ENCODE measurements at places on chromosomes 1 and 21.

- DNase-seq: no peak
Observed at GRCh38 chr1:54045496-54045895, 7.5 kb downstream of the TMEM59 start.

GRCh38 chr21:42724226-42724920, 71.0 kb downstream of the PDE9A start:
- peak; percentile 93 for DNase-seq

GRCh38 chr21:15455819-15456462, 273.8 kb upstream of the USP25 start:
- no peak for DNase-seq

DNA sequence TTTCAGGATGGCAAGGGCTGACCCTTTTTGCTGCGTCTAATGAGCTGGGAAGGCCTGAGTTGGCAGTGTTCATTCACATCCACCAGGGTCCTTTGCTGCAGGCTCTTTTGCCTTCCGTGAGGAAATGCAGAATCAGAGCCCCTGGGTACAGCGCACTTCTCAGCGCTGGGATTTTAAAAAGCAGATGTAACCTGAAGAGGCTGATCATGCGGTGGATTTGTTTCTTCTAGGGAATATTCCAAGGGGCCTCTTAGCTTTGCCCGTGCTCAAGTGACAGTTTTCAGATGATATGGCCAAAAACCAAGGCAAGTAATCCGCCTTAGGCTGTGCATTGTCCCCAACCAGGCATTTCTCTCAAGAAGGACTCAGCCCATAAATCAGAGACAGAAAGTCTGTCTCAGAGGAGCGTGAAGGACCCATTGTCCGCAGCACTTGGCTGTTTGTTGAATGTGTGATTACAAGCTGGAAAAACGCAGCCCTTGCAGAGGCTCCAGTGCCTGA, 237.6 kb downstream of the PTPRC start:
- DNase-seq: peak; percentile 42

DNA sequence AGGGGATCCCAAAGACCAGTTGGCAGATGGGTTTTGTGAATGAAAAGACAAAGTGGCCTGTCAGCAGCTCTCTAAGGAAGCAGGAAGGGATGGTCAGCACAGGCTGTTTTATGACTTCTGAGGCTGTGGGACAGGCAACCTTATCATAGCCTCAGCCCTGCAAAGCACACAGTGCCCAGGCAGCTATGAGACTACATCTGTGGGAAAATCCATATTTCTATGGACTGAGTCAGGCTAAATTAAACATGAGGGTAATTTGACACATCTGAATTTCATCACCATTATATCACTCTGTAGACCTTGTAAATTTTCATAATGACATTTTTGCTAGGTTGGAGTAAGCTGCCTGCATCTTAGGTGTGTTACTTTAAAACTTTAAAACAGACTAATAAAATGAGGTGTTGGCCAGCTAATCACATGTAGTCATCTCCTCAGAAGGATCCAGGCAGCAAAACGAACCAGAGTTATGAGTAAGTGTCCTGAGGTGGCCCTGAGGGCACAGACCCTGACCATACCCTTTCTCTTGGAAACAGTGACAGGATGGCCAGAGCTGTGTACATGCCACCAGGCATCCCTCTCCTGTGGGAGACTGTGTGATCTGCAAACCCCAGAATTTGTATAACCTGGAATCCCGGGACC, 14.6 kb downstream of the NGF start:
- DNase-seq: peak; percentile 82

- peak; percentile 95 for DNase-seq
Observed at GRCh38 chr1:9280015-9280860, 12.5 kb upstream of the SPSB1 start.

GRCh38 chr1:86714561-86715244, 10.3 kb downstream of the SH3GLB1 start:
- DNase-seq: peak; percentile 48

DNA sequence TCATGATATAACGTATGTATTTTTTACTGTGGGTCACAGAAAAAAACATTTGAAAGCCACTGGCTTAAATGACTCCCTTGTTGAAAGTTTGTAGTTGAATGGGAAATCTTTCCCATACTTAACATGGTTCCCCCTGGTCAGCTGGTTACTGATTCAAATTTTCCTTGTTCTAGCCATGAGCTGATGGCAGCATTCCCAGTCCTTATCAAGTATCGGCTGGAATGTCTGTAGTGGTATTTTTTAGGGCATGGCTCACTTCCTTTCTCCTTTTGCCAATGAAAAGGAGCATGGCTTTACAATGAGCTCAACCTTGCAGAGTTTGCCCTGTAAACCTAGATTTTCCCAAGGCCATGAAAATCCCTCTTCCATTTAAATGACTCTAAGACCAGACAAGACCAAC, 55.7 kb downstream of the GIPC2 start:
- peak; percentile 98 for DNase-seq

GRCh38 chr1:116164604-116165368, 53.6 kb downstream of the MAB21L3 start:
- DNase-seq: no peak

DNA sequence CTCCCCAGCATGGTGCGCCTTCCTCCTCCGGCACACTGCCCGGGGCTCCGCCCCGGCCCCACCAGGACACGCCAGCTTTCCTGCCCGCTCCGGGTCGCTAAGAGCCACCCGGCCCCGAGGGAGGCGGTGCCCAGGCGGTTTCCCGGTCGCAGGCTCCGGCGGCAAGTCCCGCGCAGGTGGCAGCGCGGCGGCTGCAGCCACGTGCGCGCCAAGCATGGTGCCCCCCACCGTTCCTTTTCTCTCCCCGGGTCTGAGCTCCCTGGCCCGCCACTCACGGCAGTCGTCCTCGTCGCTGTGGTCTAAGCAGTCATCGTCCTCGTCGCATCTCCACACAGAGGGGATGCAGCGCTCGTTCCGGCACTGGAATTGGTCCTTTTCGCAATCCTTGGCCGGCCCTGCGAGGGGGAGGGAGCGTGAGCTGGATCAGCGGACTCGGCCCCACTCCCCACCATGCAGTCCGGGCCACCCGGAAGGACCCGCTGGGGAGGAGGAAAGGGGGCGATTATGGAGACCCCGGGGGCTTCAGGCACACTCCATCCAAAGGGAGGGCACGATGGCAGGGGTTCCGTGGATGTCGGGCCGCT, 1.2 kb downstream of the LRP8 start:
- DNase-seq: peak; percentile 54

DNA sequence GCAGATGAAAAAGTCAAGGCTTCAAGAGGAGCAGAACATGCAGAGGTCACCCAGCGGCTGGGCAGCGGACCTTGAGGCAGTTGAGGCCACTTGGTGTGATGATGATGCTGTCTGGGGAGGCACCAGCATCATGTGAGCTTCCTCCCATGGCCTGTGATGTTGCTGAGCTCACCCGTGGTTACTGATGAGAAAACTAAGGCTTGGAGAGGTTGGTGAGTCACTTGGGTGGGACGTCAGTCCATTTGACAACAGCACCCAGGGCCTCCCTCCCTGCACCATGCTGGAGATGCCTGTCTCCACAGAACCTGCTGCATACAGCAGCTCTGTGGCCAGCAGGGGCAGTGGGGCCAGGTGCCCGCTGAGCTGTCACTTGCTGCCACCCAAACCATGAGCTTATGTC, 146.8 kb downstream of the NPHP4 start:
- DNase-seq: no peak

DNA sequence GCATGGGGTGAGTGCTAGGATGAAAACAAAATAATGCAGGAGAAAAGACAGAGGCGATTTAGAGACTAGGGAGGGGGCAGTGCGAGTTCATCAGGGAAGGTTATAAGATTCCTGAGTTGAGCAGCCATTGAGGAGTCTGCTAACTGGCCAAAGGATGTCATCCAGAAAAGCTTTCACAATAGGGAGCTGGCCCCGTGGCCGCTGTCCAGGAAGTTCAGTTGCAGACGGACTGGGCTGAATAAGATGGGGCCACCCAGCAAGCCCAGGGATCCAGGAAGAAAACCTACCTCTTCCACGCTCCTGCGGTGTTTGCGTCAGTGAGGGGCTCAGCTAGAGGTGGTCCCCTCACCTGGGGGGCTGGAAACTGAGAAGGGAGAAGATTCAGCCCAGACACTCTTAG, 4.0 kb upstream of the PKP1 start:
- peak; percentile 32 for DNase-seq

DNA sequence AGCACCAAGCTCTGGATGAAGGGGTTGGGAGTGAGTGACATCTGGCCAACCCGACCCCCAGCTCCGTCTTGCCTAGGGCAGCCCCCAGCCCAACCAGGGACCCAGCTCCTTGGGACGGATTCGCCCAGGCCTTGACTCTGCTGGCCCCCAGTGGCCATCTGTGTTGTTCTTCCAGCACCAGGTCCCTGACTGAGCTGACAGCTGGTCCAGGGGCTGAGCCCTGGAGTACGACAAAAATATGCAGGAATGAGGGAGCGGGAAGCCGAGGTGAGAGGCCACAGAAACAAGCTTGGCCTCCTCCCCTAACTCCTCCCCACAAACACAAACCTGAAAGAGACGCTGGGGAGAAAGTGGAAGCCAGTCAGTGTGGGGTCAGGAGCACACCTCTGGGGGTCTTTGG, 55.0 kb upstream of the PAX7 start:
- DNase-seq: peak; percentile 41

- DNase-seq: peak; percentile 5
Observed at GRCh38 chr1:178727014-178727895, 2.2 kb downstream of the RALGPS2 start.

DNA sequence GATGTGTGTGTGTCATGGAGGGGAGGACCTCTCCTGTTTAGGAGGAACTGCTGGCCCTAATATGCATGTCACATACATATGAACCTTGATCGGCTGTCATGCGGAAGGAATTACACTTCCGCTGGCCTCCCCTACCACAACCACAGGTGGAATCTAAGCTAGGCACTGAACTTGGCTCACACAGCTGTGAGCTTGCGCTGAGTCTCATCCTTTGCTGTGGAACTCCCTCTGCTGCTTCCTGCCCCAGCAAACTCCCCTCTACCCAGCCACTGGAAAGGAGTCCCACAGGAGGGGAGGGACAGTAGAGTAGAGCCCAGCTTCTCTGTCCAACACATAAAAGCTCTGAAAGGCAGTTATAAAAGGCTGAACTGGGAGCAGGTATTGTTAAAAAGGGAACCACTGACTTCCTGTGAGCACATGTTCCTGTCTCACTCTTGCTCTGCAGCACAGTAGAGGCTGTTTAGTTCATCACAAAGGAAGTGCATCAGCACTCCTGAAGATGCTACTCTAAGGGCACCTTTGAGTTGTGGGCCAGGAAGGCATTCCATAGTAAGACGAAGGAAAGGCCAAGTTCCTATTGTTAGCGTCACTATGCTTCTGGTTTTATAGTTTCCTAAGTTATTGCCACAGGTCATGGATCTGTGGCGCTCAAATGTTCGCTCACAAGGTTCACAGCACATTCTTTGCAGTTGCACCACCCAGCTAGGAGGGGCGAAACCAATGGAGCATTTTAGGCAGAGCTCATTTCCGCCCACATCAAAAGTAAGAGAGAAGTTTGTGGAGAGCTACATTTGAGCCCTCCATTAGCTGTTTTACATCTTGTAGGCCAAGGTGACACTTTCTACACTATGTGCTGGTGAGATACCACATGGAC, 17.7 kb upstream of the PTPRC start:
- no peak for DNase-seq

Data from M059J (cell line).